ENCODE measurements at places on chromosomes 11 and 22.
A peak's percentile ranks its signal among the peaks of the same experiment; 100 is the strongest.

- DNase-seq = no peak
Measured at GRCh38 chr11:1341928-1342524, 32.6 kb upstream of the TOLLIP start.

DNA sequence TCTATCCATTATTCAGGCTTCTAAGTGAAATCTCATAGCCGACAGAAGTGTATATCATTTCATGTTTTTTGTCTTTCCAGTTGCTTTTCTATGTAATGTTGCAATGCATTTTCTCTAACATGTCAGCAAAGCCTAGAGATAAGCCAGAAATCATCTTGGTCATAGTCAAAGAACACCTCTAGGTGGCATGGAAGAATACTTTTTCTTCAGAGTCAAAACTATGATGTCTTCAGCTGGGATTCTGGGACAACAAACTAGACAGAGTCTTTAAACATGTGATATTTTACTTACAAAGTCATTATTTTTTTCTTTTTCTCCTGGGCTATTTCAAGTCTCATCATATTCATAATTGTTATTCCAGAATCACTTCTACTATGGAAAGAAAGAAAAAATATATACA lies 4.4 kb downstream of the GAS2 start:
- no peak for DNase-seq

- no peak for DNase-seq
Measured at GRCh38 chr22:22920104-22920654, 32.6 kb downstream of the IGLL5 start.

GRCh38 chr11:112834277-112834755 lies 126.9 kb upstream of the NCAM1 start:
- DNase-seq = no peak

DNA sequence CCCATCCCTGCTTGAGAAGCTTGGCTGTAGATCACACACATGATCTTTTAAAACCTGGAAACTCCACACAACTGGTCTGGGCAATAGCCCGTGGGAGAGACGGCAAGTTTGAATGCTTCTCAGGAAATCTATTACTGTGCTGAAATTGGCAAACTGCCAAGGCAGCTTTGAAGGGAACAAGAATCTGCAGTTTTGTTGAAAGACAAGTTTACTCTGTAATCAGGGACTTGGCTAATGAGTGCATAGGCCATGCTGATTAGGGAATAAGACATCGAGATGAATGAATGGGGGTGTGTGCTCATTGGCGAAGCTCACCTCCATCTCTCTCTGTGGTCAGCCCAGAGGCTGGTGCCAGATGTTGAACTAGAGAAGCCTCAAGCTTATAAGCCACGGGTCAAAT lies 218.8 kb downstream of the HIPK3 start:
- DNase-seq = no peak

- no peak for DNase-seq
Measured at GRCh38 chr22:35808377-35808776, 90.7 kb downstream of the APOL5 start.

DNA sequence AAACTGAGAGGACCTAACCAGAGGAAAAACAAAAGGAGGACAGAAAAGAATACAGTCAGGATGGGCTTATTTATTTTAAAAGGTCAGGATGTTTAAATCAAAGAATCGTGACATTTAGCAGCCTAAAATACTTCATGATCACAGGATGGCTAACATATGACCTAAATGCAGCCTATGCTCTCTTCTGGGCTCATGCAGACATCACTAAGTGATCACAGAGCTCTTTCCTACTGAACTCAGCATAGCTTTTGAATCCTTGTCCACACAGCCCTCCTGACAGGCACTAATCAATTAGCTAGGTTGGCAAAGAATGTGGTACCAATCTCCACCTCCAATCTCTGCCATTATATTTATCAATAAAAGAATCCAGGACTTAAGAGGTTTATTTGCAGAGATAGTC lies 60.1 kb upstream of the PHF21A start:
- DNase-seq = no peak

DNA sequence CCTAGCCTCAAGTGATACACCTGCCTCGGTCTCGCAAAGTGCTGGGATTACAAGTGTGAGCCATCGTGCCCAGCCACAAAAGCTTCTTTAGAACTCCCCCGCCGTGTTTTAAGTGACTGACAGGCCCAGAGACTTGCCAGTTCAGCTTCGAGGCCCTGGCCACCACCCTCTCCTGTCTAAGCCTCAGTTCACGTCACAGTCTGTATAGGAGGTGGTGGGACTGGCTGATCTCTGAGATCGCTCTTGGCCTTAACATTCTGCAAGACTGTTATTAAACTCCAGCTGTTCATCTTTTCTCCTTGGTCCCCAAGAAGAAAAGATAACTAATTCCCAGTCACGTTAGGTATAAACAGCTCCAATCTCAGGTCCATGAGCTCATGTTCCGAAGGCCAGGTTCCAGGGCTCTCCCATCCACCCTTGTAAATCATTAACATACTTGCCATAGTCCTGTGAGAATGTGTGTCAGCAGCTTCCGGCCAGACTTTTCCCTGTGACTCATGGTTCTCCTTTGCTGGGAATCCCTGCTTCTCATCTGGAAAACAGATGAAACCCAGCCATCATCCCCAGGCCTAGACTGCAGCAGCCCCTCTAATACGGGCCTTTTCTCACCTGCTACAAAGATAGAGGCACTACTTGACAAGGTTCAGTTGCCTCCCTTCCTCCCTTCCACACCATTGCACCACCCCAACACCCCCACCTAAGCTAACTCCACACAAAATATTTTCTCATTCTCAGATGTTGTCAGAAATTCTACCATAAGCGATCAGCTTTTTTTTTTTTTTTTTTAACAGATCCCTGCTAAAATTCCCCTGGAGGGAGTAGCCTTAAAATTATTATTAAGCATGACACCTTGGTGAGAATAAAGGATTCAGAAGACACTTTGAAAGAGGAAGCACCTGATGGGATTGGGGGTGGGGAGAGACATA lies 5.6 kb upstream of the KIAA0930 start:
- DNase-seq = no peak

DNA sequence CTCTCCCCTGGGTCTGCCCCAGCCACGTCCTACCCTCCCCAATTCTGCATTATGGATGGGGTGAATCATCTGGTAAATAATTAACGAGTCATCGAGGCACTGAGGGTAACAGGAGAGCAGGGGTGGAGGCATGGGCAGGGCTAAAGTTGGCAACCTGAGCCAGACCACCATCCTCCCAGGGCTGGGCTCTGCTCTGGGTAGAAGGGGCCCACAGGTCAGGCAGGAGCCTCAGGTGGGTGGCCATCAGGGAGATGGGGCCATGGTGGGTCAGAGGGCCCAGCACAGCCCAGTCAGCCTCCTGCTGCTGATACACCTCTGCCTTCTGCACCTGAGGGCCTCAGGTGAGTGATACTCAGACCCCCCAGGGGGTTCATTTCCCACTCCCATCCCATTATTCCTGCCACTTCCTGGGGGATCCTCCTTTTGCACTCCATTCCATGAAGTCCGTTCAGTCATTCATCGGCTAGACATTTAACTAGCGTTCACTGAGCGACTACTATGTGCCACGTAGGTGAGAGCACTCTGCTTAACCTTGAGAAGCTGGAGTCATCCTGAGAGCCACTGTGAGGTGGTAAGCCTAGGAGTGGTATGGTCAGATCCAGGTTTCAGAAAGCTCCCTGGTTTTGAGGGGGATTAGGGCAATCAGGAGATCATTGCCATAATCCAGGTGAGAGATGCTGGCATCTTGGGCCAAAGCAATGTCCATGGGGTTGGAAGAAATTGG lies at the start of gene VSIG10L2:
Gene VSIG10L2 (plus strand): TSS at position 248 of the 724 bp plus-strand sequence. CDS start 12 bp downstream, at position 260.
- DNase-seq = no peak

DNA sequence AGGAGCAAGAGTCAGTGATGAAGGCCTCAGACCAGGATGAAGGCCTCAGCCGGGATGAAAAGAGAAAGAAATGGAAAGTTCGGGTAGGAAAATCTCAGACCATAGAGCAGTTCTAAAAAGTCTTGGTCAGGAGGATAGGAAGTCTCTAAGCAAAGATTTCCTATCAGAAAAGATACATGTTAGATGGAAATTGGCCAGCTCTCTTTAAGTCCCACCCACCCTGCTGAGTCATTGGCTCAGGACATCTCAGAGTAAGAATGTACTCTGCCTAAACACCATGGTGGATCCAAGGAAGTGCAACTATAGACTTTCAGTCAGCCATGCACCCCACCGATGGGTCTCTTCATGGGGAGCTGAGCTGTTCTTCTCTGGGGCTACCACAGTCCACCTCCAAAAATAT lies 4.4 kb downstream of the OR8B3 start:
- no peak for DNase-seq

- no peak for DNase-seq
Measured at GRCh38 chr22:46668116-46668515, 47.9 kb downstream of the GRAMD4 start.

- no peak for DNase-seq
Measured at GRCh38 chr22:36467042-36467810, 14.2 kb downstream of the TXN2 start.

GRCh38 chr22:46810856-46811786 lies 48.7 kb downstream of the TBC1D22A start:
- DNase-seq = no peak

DNA sequence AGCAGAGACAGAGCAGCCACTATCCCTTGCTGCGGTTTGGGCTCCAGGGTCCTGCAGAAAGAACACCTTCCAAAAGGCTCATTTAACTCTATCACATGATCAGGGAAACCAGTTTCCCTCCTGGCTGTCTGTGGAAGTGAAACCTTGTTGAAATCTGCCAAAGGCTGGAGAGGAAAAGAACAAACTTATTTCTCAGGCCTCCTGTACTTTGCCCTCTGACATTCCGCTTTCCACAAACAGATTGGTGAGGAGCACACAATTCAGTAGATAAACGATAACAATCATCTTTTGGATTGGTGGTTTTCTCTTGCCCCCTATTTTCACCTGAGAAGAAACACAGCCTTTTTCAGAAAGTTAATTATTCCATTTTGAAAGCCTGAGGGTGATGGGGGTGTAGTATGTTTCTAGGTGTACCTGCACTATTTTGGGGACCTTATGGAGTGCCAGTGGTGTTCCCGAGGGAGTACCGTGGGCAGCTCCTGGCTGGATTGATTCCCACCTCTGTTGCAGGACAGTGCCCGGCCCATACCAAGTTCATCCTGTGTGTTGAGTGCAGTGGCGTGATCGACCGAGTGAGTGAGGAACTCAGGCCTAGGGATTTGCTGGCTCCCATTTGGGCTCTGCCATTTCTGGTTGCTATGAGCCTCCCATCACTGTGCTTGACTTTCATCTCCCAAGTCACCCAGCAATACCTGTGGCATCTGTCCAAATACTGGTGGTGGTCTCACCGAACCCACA lies 102.0 kb downstream of the TBC1D22A start:
- no peak for DNase-seq

DNA sequence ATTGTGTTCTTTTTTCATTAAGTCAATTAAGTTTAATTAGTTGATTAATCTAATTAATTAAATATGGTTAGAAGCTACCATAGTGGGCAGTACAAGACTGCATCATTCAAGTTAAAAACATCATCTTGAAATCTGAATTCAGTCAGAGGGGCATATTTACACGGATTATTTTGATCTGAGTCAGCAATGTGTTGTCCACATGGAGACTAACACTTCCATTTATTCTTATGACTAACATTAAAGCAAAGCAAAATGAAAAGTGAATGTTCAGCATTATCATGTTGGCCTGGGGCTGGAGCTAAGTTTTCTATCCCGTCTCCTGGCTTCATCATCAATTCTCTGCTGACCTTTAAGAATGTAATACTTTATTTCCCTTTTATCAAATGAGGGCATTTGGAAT lies 17.3 kb downstream of the FLI1 start:
- no peak for DNase-seq

- DNase-seq = peak; percentile 45
Measured at GRCh38 chr22:22959147-22959827, 71.7 kb downstream of the IGLL5 start.

- no peak for DNase-seq
Measured at GRCh38 chr11:66562907-66563583, 5.4 kb downstream of the CTSF start.

DNA sequence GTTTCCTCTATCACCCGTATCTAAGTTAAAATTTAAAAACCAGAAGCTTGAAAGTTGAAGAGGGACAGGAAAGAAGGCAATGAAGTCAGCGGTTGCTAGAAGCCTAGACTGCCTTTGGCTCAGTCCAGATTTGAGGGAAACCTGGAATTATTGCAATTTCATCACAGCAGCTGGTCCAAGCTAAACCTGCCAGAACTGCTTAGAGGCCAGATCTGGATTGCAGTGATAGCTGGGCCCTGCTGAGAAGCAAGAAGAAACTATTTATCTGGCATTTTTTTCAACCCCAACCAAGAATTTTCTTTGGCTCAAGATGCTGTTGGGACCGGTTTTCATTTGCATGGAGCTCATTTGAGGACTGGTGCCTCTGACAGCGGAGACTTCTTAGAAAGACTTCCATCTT lies 121.5 kb upstream of the TEAD1 start:
- DNase-seq = no peak

- no peak for DNase-seq
Measured at GRCh38 chr11:87251560-87251959, 213.8 kb downstream of the TMEM135 start.

GRCh38 chr22:22733881-22734373 lies 89.5 kb downstream of the GGTLC2 start:
- no peak for DNase-seq
